ENCODE measurements at places on chromosomes 1 and 21. TPM values are rescaled to one million over a fixed set of nuclear protein-coding genes. Genes with fewer than 3 reads are reported as not detected.

The LAPTM5 gene
- total RNA-seq, result not detected

DNA sequence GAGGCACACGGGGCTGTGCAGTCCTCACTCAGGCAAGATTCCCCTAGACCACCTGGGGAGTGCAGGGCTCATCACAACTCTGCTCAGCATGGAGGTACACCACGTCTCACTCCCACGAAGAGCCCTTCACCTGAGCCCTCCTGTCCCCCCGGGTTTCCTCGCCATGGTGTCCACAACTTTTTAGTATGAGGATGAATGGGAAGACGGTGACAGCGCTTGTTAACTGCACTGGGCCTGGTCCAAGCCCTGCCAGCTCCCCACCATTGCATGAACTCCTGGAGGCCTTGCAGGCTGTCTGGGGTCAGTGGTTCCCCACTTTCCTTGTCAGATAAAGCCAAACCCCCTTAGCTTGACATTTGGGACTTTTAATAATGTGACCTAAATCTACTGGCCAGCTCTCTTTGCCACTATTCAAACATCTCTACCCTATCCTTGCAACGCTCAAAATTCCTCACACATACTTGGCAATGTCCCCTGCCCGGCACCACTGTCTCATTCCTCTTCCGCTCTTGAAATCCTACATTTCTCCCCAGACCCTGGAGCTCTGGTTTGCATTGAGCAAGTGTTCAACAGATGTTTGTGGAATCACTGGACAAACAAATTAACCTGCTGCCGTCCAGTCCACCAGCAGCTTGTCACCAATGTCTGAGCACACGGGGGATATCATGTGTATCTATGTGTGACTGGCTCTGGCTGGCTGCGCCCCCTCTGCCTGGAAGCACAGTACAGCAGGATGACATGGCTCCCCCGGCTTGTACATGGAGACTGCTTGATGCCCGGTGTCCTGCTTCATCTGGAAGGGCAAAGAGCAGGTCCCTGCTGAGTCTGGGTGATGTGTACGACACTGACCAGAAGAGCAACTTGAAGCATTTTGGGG, 11.2 kb downstream of the TMEM9 start:
- no peak overlapping the region for H3K4me3 ChIP-seq
- peaks cover 23% of the 10 kb centered on the region for H3K36me3 ChIP-seq
- no peaks in the 10 kb centered on the region for H3K27me3 ChIP-seq
- H3K27ac ChIP-seq, result no peak overlapping the region
- no peaks in the 10 kb centered on the region for H3K4me1 ChIP-seq

The AMIGO1 gene
- 3.8 TPM for total RNA-seq

DNA sequence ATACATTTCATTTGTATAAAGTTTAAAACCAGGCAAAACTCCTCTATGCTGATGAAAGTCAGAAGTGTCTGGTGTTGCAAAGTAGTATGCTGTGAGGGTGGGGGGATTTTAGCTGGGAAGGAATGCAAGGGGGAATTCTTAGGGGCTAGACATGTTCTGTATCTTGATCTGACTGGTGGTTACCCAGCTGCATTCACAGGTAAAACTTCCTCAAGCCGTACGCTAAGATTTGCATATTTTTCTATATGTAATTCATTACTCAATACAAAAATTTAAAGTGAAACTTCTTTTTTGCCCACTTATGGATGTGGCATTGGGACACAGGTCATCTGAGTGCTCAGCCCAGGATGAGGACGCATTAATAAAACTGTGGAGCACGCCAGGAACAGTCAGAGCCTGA, 323.3 kb downstream of the PAPPA2 start:
- H3K4me3 ChIP-seq, result no peak overlapping the region
- DNase-seq, result no peak
- H3K36me3 ChIP-seq, result no peaks in the 10 kb centered on the region
- H3K27me3 ChIP-seq, result no peaks in the 10 kb centered on the region

- peak overlapping the region; percentile 87 for H3K4me3 ChIP-seq
- DNase-seq, result peak; percentile 88
- H3K4me1 ChIP-seq, result peaks cover 13% of the 10 kb centered on the region
- peaks cover 39% of the 10 kb centered on the region for H3K27me3 ChIP-seq
Measured at GRCh38 chr1:231626951-231627614, 493 bp downstream of the DISC1 start.

The AMY1C gene
- not detected for total RNA-seq
